Transverse colon (tissue), 4 donors: ENCODE measurements at places on chromosomes 2 and 18. TPM values are rescaled to one million over a fixed set of nuclear protein-coding genes. Genes with fewer than 3 reads are reported as not detected.
A peak's percentile ranks its signal among the peaks of the same experiment; 100 is the strongest.

GRCh38 chr2:231795525-231796327 lies 9.5 kb downstream of the COPS7B start:
- no peaks in the 10 kb centered on the region for H3K4me1 ChIP-seq
- H3K27me3 ChIP-seq: no peaks in the 10 kb centered on the region
- H3K4me3 ChIP-seq: no peak overlapping the region
- H3K27ac ChIP-seq: no peak overlapping the region
- H3K36me3 ChIP-seq: peaks cover 17% of the 10 kb centered on the region

DNA sequence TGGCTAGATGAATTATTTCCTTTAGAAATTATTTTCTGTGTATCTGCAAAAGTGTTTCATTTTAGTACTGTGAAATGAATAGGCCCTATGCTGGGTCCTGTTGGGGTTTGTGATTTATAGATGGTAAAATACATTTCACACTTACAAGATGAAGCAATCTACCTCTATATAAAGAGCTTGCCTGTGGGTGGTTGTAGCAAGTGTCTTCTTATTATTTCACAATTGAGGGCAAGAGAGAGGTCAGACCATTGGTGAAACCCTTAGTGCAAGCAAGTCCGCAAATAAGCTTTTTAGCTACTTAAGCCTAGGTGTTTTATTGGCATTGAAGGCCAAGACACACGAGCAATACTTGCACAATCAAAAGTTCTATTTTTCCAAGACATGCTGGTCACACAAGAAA lies 153.1 kb downstream of the FMNL2 start:
- no peak overlapping the region for H3K4me3 ChIP-seq
- no peak for DNase-seq
- H3K27me3 ChIP-seq: no peaks in the 10 kb centered on the region
- no peaks in the 10 kb centered on the region for H3K36me3 ChIP-seq

DNA sequence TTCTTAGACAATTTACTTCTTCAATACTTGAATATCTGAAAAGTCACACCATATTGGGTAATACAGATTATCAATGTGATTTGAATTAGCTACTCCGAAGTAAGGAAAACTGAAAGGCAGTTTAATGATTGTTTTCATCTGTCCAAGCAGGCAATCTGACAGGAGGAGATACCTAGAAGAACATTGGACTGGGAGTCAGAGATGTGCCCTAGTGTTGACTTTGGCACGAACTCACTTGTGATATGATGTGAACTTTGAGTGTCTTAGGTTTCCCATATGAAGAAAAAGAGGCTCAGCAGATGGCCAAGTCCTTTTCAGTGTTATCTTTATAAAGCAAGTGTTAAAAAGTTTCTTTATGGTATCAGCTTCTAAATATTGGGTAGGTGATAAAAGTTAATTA lies 287.1 kb downstream of the MTX2 start:
- DNase-seq: no peak
- H3K36me3 ChIP-seq: no peaks in the 10 kb centered on the region
- H3K27ac ChIP-seq: no peak overlapping the region
- no peak overlapping the region for H3K4me3 ChIP-seq
- no peaks in the 10 kb centered on the region for H3K27me3 ChIP-seq

DNA sequence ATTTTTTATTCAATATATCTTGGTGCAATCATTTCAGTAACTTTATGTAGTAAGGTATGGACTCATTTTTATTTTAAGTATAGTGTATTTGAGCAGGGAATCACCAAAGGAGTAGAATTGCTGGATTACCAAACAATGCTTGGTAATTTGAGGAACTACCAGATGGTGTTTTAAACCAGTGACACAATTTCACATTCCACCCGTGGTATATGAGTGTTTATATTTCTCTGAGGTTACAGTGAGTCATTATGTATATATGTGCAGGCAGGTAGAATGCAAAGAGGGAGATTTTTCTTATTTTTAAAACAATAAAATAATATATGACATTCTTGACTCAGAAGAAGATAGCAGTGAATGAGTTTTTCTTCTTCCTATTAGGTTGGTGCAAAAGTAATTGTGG lies 596.9 kb downstream of the DCC start:
- no peaks in the 10 kb centered on the region for H3K27me3 ChIP-seq
- H3K36me3 ChIP-seq: no peaks in the 10 kb centered on the region
- no peaks in the 10 kb centered on the region for H3K4me1 ChIP-seq

DNA sequence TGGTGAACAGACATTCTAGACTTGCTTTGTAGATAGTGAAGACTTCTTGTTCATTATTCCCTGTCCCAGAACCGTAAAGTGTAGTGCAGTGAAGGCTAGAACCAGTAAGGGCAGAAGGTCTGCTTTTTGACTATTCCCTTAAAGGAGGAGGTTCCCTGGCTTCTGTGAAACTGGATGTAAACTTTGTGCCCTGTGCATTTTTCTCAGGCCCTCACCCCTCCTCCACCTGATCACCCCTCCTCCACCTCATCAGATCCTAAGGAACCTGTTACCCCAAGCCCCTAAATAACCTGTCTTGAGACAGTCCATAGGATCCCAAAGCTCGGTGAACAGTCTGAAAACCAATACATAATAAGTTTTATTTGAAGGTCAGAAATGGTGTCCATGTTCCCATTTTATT lies 33.7 kb downstream of the SFT2D3 start:
- H3K4me3 ChIP-seq: no peak overlapping the region
- H3K27me3 ChIP-seq: no peaks in the 10 kb centered on the region
- no peak for DNase-seq
- no peak overlapping the region for H3K27ac ChIP-seq
- H3K4me1 ChIP-seq: peaks cover 26% of the 10 kb centered on the region

- no peak overlapping the region for H3K4me3 ChIP-seq
- H3K36me3 ChIP-seq: no peaks in the 10 kb centered on the region
- no peak overlapping the region for H3K27ac ChIP-seq
- no peaks in the 10 kb centered on the region for H3K27me3 ChIP-seq
Observed at GRCh38 chr18:75141166-75141565, 67.8 kb downstream of the PTGR3 start.

DNA sequence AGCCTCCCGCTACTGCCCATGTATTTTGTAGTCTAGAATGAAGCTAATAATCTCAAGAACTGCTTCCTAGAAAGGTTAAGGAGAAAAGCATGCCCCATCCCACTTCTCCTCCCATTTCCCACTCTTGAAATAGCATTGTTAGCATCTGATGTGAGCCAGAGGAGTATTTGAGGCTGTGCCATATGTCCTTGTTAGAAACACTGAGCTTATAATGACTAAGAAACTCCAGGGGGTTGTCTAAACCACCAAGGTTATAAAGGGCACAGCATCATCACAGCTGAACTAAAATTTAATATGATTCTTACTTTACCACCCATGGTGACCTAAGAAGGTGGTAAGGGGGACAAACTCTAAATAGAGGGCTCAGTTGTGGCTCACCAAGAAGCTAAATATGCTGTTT lies 16.6 kb downstream of the TSPYL6 start:
- H3K4me1 ChIP-seq: no peaks in the 10 kb centered on the region
- H3K27me3 ChIP-seq: no peaks in the 10 kb centered on the region
- DNase-seq: no peak
- no peak overlapping the region for H3K4me3 ChIP-seq
- no peaks in the 10 kb centered on the region for H3K36me3 ChIP-seq

DNA sequence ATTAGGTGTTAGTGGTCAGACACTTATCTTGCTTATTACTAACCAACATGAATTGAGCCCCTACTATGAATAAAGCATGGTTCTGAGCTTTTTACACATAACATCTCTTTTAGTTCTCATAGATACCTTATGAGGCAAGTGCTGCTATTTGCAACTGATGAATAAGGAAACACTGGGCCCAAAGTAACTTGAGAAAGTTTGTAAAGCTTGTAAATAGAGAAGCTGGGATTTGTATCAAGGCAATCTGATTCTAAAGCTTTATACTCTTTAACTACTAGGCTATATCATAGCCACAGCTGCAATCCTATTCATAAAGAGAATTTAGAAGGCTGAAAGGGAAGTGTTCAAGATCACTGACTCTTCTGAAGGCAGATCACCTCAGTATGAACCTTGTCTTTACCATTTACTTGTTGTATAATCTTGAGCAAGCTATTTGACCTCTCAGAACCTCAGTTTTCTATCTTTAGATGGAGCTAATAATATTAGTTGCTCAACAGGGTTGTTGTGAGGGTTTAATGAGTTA lies 60.4 kb downstream of the ABCB11 start:
- H3K4me3 ChIP-seq: no peak overlapping the region
- H3K4me1 ChIP-seq: no peaks in the 10 kb centered on the region
- H3K27ac ChIP-seq: no peak overlapping the region

- peaks cover 48% of the 10 kb centered on the region for H3K36me3 ChIP-seq
- no peak for DNase-seq
- H3K4me3 ChIP-seq: no peak overlapping the region
- no peak overlapping the region for H3K27ac ChIP-seq
- no peaks in the 10 kb centered on the region for H3K27me3 ChIP-seq
Observed at GRCh38 chr2:127324635-127325034, 30.7 kb upstream of the ERCC3 start.

DNA sequence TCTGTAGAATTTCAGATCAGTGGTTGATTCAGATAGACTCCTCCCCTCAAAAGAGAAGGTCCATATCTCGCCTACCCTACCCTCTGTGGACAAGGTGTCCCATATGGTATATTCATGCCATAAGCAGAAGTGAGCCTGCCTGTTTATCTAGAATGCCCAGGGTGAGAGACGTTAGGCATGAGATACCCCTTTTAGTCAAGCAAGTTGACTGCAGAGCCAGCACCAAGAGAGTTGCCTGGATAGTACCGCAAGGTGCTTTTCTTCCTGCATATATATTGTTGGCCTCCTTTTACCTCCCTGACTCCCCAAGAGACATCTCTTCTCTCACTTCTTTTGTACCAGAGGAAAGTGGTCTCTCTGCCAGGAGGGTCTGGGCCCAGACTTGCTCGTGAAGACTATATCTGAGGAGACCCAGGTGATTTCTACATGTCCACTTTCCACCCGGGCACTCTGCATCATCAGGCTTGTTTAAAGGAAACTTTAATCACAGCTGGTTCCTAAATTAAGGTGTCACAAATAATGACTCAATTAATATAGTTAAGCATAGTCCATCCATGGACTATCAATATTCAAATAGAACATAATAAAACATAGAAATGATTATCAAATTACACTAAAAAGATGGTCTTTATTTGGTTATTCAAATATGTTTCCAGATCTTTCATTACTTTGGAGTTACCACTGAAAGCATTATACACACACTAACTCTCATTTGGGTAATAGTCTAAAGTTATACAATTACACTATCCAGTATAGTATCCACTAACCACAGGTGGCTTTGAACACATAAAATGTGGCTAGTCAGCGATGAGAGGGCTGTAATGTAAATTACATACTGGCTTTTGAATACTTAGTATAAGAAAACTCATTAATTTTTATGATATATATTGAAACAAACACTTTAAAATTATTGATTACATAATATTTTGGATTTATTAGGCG lies 4.1 kb downstream of the ITGA4 start:
- H3K4me1 ChIP-seq: peaks cover 6% of the 10 kb centered on the region
- peak; percentile 10 for DNase-seq
- H3K36me3 ChIP-seq: no peaks in the 10 kb centered on the region
- peak overlapping the region; percentile 21 for H3K27ac ChIP-seq
- peaks cover 13% of the 10 kb centered on the region for H3K27me3 ChIP-seq

Gene PID1
- 21.6 TPM for total RNA-seq

Gene LYG2
- total RNA-seq: not detected

Gene RBKS
- 15.2 TPM for total RNA-seq

Gene CD8B2
- not detected for total RNA-seq

Gene B4GALT6
- total RNA-seq: 0.75 TPM

Gene NPPC
- total RNA-seq: not detected

Gene CEBPZOS
- 7.5 TPM for total RNA-seq

Gene XDH
- total RNA-seq: 25.9 TPM

Gene OSR1
- 15.7 TPM for total RNA-seq
